Left renal cortex interstitium (tissue), 4 donors: ENCODE measurements at places on chromosomes 5 and 9.

DNA sequence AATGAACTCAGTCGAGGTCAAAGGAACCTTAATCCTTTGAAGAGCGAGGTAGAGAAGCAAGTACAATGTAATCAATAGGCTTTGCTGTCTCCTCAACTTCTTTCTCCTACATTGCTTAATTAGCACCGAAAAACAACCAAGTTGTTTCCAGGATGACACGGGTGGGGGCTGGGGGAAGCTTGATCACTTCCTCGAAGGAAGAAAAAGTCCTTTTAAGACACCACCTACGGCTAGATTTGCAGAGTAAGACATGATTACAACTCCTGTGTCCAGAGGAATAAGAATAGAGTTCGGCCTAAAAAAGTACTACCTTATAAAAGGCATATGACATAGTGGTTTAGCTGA, 811 bp upstream of the ARRDC3 start:
- DNase-seq, result peak; percentile 34

DNA sequence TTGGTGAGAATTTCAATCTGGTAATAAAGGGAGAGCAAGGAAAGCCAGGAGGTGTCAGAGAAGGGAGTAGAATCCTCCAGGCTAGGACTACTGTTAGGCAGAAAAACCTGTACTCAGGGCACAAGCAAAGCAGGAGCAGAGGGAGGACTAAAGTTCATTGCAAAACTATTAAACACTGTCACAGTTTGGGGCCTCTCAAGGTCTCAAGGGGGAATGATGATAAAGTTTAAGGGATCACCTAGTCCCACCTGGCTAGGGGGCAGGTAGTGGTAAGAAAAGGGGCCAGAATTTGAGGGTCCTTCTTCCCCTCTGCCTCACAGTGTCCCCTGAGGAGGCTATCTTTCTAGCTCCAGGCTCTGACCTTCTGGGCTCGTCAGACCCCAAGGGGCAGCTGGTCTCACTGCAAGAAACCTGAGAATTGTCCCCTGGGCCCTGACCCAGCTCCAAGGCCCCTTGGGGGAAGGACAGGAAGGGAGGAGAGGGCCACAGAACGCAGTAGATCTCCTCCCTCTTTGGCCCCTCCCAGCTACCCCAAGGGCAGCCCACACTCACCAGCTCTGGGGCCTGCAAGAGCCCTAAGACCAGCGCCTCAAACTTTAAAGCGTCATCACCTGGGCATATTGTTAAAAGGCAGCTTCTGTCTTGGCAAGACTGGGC, 974 bp downstream of the CCDC69 start:
- no peak for DNase-seq

DNA sequence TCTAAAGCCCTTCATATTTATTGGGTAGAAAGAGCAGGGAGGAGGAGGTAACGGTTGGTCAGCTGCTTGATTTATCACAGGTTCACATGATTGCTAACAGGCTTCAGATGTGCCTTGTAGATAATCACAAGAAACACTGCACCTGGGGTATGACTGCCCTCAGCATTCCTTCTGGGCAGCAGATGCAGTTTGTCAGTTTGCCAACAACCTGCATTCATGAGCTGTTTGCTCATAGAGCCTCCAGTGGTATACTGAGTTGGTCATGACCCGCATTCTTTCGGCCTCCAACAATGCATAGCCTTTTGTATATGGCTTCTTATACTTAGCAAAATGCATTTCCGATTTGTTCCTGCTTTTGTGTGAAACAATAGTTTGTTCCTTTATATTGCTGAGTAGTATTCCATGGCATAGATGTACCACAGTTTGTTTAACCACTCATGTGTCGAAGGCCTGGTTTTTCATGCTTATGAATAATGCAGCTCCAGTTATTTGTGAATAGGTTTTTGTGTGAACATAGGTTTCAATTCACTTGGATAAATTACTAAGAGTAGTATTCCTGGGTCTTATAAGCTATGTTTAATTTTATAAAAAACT, 83.6 kb downstream of the ARHGEF28 start:
- DNase-seq, result no peak

- DNase-seq, result no peak
These were observed 35.6 kb downstream of the WWC1 start for GRCh38 chr5:168327019-168327421.

- no peak for DNase-seq
These were observed 273.4 kb downstream of the SLIT3 start for GRCh38 chr5:169027501-169028061.

DNA sequence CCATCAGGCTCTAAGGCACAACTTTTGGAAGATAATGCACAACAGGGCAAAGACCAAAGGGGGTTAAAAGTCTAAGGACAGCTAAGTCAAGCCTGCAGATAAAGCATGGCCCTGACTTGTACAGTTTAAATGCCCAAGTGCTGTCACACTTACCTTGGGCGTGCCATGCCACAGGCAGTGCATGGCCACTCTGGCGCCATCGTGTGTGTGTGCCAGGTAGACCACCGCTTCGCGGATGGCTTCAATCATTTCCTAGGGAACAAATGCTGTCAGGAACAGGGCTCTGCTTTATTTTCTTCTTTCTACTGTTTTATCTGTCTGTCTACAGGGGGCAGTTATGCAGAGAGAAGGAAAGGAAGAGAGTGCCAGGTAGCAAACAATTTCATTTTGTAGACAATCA, 19.3 kb downstream of the PUM3 start:
- DNase-seq, result no peak

- no peak for DNase-seq
These were observed 1.6 kb downstream of the HTR1A start for GRCh38 chr5:63960646-63961045.

- DNase-seq, result no peak
These were observed 10.6 kb downstream of the MARCOL start for GRCh38 chr5:148248894-148249293.

GRCh38 chr5:163338-163620, 28.0 kb upstream of the LRRC14B start:
- DNase-seq, result no peak

DNA sequence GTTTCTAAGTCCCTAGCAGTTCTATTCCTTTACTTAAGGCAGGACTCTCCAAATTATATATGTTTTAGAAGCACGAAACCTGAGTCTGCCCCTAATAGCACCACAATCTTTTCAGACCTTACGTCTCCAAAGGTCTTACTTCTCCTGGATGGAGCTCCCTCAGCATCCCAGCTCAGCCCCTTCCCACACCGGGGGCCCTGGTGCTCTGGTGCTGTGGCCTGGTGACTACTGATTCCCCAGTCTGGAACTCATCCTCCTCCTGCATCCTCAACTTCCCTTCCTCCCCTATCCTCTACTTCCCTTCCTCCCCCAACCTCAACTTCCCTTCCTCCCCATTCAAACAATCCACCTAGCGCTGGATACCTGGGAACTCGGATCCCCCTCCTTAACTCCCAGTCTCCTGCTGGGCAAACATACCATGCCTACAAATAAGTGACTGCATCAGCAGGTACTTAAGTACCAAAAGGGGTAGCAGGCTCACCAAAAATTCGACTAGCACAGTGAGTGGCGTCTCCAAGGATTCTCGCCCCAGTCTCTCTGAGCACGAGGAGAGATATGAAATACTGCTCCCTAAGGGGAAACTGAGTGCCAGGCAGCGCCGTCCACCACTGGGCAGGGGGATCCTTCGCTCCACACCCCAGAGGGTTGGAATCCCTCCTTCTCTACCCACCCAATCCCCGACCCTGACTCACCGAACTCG, 831 bp downstream of the IGFBPL1 start:
- DNase-seq, result no peak

DNA sequence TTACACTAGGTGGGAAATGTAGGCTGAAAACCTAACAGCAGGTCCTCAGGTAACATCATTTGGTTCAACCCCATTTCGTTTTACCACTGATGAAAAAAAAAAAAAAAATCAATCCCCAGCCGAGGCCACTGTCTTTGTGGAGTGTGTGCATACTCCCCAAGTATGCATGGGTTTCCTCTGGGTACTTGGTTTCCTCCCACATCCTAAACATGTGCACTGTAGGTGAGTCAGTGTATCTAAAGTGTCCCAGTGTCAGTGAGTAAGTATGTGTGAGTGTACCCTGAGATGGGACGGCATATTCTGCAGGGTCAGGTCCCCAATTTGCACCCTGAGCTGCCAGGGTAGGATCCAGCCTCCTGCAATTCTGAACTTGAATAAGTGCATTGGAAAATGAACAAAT, 966.5 kb upstream of the DMAC1 start:
- no peak for DNase-seq

GRCh38 chr9:137372693-137373610, 50.0 kb downstream of the EXD3 start:
- no peak for DNase-seq

DNA sequence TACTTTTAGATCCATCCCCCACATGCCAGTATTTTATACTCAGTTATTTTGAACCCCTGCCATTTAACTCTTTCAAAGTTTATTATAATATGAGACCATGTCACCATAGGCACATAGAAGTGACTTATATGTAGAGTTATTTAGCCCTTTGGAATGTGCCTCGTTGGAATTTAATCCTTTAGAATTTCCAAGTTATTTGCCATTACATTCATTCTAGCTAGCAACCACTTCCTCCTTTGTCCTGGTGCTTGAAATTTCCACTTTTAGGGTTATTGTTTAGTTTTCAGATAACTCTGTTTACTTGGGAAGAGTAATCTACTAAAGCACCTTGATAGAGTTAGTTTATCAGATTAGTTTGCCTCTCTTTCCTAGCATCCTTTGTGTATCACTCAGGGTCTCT, 82.8 kb upstream of the TLE1 start:
- DNase-seq, result no peak

DNA sequence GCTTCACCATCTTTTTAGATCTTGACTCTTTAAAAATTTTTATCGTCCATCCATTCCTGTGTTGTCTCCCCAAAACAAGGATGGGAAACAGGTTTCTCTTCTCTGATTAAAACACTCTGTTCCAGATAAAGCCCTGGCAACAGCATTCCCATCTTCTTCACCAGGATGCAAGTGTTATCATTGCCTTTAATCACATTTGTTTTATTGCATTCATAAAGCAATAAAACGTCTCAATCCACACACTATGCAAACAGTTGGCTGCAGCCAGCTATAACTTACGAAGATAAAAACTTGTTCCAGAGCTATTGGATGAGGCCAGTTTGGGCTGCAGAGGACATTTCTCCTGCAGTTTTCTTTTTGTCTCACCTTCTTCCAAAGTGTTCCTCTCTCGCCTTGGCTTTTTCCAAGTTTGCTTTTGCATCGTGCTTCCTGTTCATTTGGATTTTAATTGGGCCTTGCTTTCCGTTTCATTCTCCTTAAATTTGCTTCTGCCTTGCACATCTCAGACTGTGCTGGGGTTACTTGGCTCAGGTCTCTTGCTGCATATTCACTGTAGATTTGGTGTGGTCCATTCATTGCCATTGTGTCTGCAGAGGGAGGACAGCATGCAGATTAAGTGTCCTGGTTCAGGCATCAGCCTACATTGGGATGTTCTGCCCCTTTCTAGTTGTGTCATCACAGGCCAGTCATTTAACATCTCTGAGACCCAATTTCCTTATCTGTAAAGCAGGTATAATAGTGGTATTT, 136.5 kb upstream of the LIFR start:
- DNase-seq, result no peak

GRCh38 chr5:92945605-92946097, 635.4 kb downstream of the NR2F1-AS1 start:
- DNase-seq, result no peak

DNA sequence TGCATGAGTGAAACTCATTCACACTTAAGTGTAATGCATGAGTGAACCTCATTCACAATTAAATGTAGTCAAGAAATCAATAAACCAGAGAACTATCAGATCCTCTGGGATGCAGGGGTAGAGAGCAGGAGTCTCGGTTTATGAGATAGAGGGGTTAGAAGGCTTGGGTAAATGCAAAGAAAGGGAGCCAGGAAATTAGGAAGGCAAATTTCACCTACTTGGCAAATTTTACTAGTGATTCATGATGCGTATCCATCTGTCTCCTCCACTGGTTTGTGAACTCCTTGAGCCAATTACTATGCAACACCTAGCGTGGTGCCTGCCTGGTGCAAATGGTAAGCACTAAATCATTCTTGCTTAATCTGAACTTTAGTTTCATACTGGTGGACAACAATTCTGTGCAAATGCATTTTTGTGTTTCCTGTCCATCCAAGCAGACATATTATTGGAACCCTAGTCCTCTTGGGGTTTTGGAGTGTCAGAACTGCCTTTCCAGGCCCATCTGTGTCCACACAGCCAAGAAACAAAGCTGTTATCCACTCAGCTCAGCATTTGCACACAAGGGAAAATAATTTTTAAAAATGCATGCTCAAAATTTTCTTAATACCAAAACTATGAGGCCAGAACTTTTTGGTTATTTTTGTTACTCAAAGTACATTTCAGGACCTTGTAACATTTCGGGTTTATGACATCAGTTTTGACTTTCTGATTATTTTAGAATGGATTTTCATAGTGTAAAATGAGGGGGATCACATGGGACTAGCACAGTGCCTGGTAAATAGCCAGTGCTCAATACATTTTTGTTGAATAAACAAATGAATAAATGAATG, 5.2 kb downstream of the HAPLN1 start:
- DNase-seq, result no peak

- DNase-seq, result no peak
These were observed 27.3 kb downstream of the SHB start for GRCh38 chr9:38041564-38042243.
